Peyer's patch (tissue), 4 donors: ENCODE measurements at places on chromosomes 3 and 15.

DNA sequence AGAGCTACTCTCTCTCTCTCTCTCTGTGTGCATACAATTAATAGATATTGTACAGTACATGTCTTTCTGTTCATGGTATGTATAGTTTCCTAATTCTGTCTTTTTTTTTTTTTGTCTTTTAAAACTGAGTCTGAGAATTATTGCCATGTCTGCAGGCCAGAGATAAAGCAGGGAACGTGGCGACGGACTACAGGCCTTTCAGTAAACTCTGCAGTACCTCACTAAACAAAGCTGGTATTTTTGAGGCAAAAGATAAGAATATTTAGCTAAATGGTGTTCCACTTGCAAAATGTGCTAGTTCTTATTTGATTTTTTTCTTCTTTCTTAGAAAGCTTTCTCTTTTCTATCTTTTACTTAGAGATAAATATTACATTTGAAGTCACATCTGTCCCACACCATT is 44.0 kb upstream of the EHHADH start:
- no peak for DNase-seq

GRCh38 chr15:93135459-93135858 is 46.4 kb upstream of the RGMA start:
- DNase-seq = no peak

DNA sequence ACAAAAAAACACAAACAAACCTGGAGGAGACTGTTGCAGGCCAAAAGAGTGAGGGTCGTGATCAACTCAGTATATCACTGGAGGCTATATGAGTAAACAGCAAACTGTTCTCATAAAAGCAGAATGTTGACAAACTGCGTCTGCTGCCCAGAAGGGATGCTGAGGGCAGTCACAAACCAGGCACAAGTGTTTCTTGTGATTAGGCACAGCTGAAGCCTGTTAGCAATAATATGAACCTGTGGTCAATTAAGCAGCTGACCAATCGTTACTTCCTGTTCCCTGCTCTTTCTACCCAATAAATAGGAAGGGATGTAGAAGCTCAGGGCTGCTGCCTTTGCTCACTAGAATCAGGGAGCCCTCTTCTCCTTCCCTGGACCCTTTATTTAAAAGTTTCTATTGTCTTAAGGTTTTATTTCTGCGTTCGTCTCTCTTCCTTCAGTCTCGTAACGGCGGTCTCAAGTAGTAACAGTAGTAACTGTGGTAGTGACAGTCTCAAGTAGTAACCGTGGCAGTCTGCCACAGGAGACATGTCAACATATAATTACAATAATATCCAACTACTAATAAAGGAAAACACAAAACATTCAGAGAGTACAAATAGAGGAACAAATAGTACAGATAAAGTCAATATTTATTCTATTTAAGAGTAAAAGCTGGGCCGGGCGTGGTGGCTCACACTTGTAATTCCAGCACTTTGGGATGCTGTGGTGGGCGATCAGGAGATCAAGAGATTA is 698.4 kb upstream of the CCDC54 start:
- DNase-seq = no peak

DNA sequence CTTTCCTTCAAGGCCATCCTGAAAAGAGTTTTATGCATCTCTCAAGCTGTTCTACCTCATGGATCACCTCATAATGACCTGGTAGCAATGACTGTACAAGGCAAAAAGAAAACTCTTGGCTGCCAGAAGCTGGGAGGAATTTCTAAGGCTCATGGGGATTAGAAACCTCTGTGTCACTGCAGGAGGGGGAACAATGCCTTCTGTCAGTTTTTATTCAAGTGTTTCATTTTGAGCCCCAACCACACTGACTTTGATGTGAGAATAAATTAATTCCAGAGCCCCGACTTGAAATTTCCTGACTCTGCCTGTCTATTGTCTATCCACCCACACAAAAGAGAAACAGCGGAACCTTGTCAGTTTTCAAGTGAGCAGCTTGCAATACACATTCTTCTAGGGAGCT is 58.7 kb upstream of the MRPL3 start:
- DNase-seq = no peak

DNA sequence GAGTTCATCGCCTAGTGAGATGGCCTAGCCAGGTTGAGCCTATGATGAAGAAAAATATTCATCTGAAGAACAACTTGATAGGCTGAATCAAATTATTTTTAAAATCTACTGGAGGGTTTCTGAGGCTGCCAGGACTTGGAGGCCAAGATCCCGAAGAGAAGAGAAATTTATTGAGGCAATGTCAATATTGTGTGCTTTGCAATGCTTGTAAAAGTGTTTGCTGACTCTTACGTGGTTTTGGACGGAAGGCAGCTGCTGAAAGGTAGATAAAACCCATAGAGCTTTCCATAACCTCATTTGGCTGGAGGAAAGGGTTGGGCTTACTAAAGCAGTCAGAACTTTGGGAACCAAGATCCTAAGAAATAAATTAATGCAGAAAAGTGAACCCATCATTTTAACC is 361.0 kb upstream of the IL12A start:
- DNase-seq = no peak

DNA sequence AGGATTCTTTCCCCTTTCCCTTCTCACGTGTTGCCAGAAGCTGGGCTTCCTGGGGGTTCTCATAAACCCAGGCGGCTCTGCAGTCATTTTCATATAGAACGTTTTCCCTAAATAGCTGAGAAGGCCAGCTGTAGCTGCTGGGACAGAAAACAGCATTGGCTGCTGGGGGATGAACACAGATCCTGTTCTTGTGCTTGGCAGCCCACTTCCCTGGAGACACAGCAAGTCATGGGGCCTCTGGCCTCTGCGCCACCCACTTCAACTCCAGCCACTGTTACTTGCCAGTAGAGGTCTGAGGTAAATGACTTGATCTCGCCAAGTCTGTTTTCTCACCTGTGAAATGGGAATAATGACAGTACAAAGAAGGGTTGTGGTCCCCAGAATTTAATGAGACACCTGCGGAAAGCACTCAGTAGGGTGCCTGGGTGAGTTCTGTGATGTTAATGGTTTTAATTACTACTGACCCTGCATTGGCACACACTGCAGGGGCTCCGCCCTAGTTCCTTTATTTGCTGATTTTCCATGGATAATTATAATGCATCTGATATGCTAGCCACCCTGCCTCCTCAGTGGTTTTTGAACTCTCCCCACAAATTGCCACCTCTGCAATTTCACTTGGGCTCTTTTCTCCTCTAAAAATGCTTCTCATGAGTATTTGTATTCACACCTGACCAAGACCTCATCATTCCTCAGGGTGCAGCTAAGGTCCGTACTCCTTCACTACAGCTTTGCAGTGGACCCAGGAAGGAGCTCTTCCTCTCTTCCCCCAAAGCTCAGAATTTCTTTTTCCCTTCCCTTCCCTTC is 274.7 kb downstream of the RPLP1 start:
- no peak for DNase-seq

DNA sequence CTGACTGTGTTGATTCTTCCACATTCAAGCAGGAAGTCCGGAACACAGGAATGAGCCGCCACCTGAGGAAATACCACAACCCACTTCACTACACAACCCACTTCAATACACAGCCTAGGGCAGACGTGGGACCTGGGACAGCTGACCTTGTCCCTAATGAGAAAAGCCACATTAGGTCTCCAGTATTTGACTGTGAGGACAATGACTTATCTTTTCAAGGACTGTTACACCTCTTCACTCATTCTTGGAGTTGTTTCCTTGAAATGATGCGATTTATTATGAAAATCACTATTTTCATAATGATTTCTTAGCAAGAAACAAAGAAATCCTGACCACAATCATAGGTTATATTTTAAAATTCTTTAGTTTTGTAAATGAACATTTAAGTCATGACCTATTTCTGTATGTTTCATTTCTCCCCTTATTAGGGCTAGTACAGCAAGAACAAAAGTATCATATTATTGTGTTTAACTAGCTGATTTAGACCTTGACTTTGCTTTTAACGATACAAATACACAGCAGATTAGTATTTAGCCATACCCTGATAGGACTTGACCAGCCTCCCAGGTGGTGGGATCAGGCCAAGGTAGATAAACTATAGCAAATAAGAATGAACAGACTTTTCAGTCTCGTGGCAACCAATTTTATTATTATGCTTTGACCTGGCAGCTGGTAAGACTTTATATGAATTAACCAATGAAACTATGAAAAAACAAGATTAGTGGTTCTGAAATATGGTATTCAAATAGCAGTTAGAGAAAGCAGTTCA is 6.0 kb downstream of the RAB27A start:
- no peak for DNase-seq

DNA sequence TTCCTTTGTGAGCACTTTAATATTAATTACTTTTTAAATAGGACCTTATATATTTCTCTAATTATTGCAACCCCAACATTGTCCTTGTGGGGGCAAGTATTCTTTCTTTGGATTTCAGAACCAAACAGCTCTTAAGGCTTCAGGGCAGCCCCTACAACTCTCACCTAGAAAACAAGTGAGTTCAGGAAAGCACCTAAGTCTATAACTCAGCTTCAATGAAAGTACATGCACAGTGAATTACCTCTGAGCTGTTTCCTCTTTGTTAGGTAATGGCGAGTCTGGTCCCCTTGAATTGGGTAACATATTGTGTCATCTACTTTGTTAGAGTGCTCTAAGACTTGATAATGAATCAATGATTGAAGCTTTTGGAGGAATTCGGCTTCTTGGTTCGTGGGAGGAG is 545.7 kb downstream of the NLGN1 start:
- no peak for DNase-seq

GRCh38 chr3:67923796-67924195 is 269.4 kb upstream of the SUCLG2 start:
- DNase-seq = no peak

GRCh38 chr3:71062952-71063772 is 520.4 kb downstream of the FOXP1 start:
- no peak for DNase-seq

- DNase-seq = no peak
These were observed 531 bp upstream of the BLOC1S6 start for GRCh38 chr15:45586601-45587094.

DNA sequence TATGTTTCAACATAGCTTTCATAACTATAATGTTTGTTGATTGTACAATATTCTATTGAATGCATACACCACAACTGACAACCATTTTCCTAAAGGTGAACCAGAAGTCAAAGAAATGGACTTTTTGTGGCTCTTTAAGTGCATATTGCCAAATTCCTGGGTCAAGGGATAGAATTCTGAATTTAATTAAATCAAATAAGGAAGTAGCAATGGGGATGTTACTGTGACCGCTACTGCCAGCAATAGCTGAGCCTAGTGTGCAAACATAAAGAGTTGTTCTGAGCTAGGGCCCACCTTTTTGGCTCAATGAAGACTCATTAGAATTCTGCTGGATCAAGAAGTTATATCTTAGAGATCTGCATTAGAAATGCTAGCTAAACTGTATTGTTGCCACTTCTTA is 17.3 kb upstream of the KBTBD8 start:
- no peak for DNase-seq

- no peak for DNase-seq
These were observed 304.0 kb upstream of the CBLB start for GRCh38 chr3:106172780-106173179.

DNA sequence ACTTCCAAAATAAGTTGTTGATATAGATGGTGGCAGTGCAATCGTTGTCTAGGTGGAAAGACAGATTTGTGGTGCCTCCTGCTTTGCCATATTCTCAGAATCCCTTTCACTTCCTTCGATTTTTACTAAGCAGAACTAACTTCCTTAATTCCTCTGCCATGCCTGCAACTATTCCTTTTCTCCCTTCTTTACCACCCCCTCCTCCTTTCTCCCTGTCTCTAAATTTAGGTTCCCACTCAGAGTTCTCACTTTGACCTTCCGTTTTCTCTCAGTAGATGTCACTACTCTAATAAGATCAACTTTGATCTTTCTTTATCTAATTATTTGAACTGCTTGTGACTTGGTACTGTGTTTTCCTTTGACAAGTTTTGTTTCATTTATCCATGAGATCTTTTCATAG is 351.2 kb downstream of the LPP start:
- DNase-seq = no peak

GRCh38 chr3:146468671-146469149 is 651 bp downstream of the PLSCR2 start:
- DNase-seq = no peak

DNA sequence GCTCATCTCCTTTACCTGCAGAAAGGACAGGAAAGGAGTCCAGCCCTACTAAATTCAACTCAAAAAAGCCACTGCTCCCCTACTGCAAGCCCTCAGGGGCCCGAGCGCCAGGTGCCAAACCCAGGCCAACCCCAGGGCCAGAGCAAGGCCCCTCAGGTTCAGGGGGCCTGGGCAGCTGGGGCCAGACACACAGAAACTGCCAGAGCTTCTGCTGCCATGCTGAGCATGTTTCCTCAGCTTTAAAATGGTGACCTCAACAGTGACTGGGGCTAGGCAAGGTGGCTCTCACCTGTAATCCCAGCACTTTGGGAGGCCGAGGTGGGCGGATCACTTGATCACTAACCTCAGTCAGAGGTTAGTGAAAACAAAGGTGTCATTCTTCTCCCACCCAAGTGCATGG is 38.8 kb downstream of the KLHL25 start:
- no peak for DNase-seq

DNA sequence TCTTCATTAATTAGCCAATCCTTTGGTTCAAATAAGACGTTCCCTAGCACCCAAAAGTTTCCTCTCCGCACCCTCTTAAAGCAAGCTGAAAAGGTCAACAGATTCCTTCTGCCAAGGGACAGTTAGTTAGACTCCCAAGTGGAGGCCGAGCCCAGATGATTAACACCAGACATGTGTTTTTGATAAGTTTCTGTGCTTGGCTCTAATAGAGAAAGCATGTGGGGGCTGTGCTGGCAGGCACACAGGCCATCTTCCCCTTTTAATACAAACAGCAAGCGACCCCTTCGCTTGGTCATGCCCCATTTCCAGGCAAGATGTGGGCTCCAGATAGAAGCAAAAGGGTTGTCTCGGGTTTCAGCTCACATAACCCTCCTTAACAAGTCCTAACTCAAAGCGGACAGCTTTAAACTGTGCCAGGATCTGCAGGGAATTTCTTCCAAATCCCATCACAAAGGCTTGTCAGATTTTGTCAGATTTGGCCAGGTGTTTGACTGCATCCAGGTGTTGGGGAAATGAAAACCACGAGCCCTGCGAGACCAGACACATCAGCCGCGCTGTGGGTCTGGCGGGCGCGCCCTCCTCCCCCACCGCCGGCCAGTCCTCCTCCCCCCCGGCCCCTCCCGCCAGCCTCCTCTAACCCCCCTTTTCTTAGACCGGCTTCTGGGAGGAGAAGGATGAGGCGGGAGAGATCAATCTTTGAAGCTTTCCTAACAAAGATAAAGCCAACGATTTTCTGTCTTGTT is 3.3 kb downstream of the HES1 start:
- no peak for DNase-seq

DNA sequence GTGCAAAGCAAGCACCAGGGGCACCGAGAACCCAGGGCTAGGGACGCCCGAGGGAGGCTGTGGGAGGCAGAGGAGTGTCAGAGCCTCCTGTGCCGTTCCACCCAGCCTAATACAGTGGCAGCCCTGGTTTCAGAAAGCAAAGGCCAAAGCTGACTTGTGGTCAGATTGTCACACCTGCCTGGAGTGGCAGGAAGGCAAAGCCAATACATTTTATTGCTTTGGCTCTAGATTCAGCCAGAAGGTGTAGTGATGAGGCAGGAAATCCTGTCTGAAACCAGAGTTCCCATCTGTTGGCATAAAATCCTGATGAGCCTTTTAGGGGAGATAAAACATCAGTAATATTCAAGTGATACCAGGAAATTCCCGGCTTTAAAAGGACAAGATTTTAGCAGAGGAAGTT is 168.3 kb downstream of the SLCO3A1 start:
- DNase-seq = no peak

- DNase-seq = no peak
These were observed 103.6 kb downstream of the RSRC1 start for GRCh38 chr3:158213461-158213860.

- no peak for DNase-seq
These were observed 42.8 kb upstream of the SMAD3 start for GRCh38 chr15:67022587-67023105.
